ENCODE measurements at places on chromosomes 7 and 10. TPM values are rescaled to one million over a fixed set of nuclear protein-coding genes. Genes with fewer than 3 reads are reported as not detected.

The SMO gene
- total RNA-seq, result 4.1 TPM

The MRC1 gene
- total RNA-seq, result 2.4 TPM

The CYP3A5 gene
- 10.0 TPM for total RNA-seq

The VSTM2A gene
- 0.64 TPM for total RNA-seq

The IGF2BP3 gene
- total RNA-seq, result 1.3 TPM

The XRCC2 gene
- 0.24 TPM for total RNA-seq

The ST8SIA6 gene
- 0.12 TPM for total RNA-seq

The AGR3 gene
- total RNA-seq, result 3.7 TPM

The CYP26C1 gene
- total RNA-seq, result not detected

The SPDYE5 gene
- not detected for total RNA-seq

The AKR1C2 gene
- 10.9 TPM for total RNA-seq

The LRWD1 gene
- total RNA-seq, result 7.8 TPM

The NODAL gene
- total RNA-seq, result not detected

The DENND2A gene
- total RNA-seq, result 1.4 TPM

The KCP gene
- total RNA-seq, result 0.43 TPM

The TFPI2 gene
- total RNA-seq, result 20.2 TPM

The TSPAN33 gene
- total RNA-seq, result 6.9 TPM

The GRM8 gene
- 0.47 TPM for total RNA-seq

The ZSCAN21 gene
- total RNA-seq, result 6.0 TPM

The RABGEF1 gene
- 15.4 TPM for total RNA-seq

The GNGT1 gene
- not detected for total RNA-seq

The GRID2IP gene
- total RNA-seq, result 0.74 TPM

The ZNF282 gene
- total RNA-seq, result 13.5 TPM

The ADIRF gene
- total RNA-seq, result 10.4 TPM

The KCNMA1 gene
- total RNA-seq, result 9.7 TPM

The TFR2 gene
- total RNA-seq, result 1.2 TPM

The SRRM3 gene
- 1.3 TPM for total RNA-seq

The ZNF22 gene
- total RNA-seq, result 21.8 TPM

The METTL2B gene
- 8.8 TPM for total RNA-seq

The ACHE gene
- 10.9 TPM for total RNA-seq

The MOGAT3 gene
- total RNA-seq, result not detected

The ZNF248 gene
- total RNA-seq, result 2.7 TPM

The TEX36 gene
- not detected for total RNA-seq

The TET1 gene
- 0.57 TPM for total RNA-seq

The ACTL6B gene
- total RNA-seq, result 0.98 TPM

The ANKRD1 gene
- 2.1 TPM for total RNA-seq

The PRKCQ gene
- total RNA-seq, result 3.1 TPM

Measured in pancreas (tissue), 10 donors.